ENCODE measurements at places on chromosomes 3 and 15.

DNA sequence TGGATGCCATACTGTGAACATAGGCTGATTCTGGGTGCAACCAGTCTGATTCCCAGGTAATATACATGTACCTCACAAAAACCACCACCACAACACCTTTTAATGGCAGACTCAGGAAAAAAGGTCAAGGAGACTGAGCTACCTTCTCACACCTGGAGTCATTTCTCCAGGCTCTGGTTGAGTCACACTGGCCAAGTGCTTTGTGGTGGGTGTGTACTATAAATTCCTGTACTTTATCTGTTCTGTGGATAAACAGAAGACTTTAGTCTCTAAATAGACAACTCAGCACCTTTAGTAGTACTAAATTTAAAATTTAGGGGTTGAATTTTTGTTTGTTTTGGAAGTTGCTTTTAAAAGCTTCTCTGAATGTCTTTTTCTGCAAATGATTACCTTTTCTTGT, 46.7 kb downstream of the TOP2B start:
- no peak for DNase-seq

GRCh38 chr3:29655015-29655747, 374.3 kb downstream of the RBMS3 start:
- DNase-seq = no peak

GRCh38 chr3:82378392-82378791, 616.9 kb upstream of the GBE1 start:
- no peak for DNase-seq

DNA sequence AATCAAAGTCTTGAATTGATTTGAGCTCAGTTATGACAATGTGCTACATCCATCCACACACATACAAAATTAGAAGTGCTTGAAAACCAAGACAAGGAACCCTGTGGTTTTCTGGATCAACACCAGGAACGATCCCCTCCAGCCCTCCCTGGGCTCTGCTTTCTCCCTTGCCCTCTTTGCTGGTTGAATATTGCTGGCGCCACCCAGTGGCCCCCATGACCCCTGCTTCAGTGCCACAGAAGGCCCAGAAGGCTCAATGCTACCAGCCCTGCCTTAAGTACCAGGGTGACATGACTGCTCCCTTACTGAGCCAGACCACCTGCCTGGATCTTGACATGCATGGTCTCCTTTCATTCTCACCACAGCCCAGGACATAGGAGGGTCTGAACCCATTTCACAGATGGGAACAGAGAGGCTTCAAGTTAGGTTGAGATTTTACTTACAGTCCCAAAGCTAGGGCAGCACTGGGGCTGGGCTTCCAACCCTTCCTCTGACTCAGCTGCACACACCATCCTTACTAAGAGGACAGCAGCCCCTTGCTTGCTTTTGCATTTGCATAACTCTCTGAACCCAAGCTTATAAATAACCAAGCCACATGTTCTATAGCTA, 15.0 kb downstream of the IL12A start:
- DNase-seq = no peak

DNA sequence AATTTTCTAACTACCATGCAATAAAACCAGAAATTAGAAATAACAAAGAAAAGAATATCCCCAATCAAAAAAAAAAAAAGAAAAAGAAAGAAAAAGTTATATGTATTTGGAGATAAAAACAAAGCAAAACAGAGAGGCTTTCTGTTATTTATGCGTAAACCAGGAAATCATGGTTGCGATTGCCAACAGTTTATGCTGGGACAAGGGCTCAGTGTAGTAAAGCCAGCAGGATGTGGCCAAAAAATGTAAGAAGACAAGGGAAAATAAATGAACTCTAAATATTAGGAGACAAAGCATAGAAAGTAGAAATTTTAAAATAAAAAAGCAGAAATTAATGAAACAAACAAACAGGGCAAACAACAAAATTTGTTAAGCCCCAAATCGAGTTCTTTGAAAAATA, 27.2 kb upstream of the GOLGA8J start:
- DNase-seq = no peak

- DNase-seq = no peak
Observed at GRCh38 chr15:31482122-31482922, 155.7 kb downstream of the KLF13 start.

GRCh38 chr3:108117241-108117775, 26.5 kb upstream of the CD47 start:
- DNase-seq = no peak

DNA sequence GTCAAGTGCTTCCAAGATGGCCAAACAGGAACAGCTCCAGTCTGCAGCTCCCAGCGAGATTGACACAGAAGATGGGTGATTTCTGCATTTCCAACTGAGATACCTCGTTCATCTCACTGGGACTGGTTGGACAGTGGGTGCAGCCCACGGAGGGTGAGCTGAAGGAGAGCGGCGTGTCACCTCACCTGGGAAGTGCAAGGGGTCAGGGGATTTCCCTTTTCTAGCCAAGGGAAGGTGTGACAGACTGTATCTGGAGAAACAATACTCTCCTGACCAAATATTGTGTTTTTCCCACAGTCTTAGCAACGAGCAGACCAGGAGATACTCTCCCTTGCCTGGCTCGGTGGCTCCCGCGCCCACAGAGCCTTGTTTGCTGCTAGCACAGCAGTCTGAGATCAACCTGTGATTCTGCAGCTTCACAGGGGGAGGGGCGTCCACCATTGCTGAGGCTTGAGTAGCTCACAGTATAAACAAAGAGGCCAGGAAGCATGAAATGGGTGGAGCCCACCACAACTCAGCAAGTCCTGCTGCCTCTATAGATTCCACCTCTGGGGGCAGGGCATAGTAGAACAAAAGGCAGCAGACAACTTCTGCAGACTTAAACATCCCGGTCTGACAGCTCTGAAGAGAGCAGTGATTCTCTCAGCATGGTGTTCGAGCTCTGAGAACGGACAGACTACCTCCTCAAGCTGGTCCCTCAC, 293.5 kb upstream of the SUCLG2 start:
- peak; percentile 23 for DNase-seq

DNA sequence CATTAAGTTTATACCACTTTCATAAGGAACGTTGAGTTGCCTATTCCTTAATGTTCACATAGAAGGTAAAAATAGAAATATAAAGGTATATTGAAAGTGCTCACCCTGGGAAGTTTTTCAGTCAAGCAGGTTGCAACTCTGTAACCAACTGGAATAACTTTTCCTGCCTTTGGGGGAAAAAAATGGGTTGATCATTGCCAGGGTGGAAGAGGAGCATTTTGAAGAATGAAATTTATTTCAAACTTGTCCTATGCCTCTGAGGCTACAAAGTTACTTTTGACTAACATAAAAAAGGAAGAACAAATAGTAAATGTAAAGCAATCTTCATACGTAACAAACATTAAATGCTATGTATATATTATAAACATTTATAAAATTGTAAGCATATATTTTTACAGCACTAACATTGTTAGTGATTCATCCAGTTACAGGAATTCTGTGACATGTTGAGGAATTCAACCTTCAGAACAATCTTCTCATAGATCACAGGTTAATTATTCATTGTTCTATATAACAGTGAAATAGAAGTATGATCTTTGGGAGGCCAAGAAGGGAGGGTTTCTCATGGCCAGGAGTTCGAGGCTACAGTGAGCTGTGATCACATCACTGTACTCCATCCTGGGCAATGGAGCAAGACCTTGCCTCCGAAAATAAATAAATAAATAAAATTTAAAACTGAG, 13.5 kb downstream of the EFHB start:
- no peak for DNase-seq

GRCh38 chr3:158571969-158572765, 1.2 kb downstream of the MLF1 start:
- DNase-seq = no peak

GRCh38 chr15:90877996-90878395, 6.3 kb upstream of the FES start:
- DNase-seq = no peak

GRCh38 chr3:76043746-76044145, 258.4 kb upstream of the ZNF717 start:
- no peak for DNase-seq

- no peak for DNase-seq
Observed at GRCh38 chr15:45821390-45821789, 186.6 kb downstream of the SQOR start.

DNA sequence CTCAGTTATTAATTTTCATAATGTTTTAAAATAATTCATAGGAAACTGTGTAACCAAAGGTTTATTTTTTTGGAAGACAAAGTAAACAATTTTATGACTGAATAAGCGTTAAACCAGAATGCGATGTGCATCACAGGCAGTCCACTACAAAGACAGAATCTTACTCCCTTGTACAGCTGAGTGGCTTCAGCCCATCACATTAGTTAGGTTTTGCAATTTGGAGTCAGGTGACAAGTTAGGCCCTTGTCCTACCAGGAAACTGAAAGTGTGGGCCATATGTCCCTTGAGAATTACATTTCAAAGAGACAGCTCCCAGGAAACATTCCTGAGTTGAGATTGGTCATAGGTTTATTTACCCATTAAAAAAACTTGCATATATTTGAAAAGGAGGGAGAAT, 156.3 kb downstream of the MEX3B start:
- no peak for DNase-seq

- DNase-seq = no peak
Observed at GRCh38 chr3:119409844-119410243, 53.6 kb downstream of the TMEM39A start.

GRCh38 chr15:74430510-74430951, 3.2 kb downstream of the SEMA7A start:
- no peak for DNase-seq

DNA sequence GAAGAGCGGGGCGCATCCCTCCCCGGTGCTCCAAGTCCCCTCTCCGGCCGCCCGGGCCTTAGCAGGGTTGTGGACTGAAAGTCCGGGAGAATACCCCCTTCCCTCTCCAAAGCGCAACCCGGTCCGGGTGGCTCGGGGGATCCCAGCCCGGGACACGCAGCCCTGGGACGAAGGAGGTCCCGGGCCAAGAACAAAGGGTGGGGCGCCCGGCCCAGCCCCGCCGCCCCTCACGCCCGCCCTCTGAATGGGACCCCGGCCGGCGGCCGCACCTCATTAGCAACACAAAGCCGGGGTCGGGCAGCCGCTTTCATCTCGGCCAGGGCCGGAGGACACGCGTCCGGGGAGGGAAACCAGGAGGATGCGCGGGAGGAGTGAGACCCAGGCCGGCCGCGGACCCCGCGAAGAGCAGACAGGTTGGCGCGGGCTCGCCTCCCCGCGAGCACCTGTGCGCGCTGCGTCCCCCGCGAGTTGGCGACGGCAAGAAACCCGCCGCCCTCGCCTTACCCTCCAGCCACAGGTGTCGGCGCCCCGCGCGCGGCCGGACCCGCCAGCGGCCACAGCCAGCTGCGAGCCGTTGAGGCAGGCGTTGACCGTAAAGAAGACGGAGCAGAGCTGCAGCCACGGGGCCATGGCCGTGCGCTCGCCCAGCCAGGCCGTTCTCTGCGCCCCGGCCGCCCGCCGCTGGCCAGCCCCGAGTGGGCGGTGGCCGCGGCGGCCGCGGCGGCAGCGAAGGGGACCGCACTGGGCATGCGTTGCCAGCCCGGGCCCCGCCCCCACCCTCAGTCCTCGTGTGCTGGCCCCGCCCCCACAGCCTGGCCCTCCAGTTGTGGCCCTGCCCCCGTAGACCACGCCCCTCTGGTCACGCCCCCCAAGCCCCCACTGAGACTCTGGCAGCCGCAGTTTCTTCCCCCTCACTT, at the start of gene IL17RD:
Gene IL17RD, minus strand, starts transcription at position 697 of the 917 bp plus-strand sequence. Its CDS starts 67 bp downstream, at position 630.
- DNase-seq = peak; percentile 39

GRCh38 chr15:91635641-91636040, 217.9 kb upstream of the SLCO3A1 start:
- DNase-seq = no peak

GRCh38 chr3:120559242-120560061, 36.7 kb upstream of the NDUFB4 start:
- DNase-seq = no peak

- no peak for DNase-seq
Observed at GRCh38 chr3:27939940-27940339, 217.8 kb upstream of the EOMES start.

- DNase-seq = no peak
Observed at GRCh38 chr3:193301433-193301832, 60.4 kb downstream of the PLAAT1 start.

GRCh38 chr3:102163039-102163817, 271.6 kb upstream of the ZPLD1 start:
- no peak for DNase-seq

DNA sequence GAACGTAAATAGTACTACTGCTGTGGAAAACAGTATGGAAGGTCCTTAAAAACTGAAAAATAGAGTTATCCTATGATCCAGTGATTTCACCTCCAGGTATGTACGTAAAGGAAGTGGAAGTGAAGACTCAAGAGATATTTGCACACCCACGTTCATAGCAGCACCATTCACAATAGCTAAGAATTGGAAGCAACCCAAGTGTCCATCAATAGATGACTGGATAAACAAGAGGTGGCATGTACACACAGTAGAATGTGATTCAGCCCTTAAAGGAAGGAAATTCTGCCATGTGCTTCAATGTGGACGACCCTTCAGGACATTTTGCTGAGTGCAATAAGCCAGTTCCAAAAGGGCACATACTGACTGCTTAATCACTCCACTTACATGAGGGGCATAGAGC, 188.3 kb downstream of the APBA2 start:
- no peak for DNase-seq

DNA sequence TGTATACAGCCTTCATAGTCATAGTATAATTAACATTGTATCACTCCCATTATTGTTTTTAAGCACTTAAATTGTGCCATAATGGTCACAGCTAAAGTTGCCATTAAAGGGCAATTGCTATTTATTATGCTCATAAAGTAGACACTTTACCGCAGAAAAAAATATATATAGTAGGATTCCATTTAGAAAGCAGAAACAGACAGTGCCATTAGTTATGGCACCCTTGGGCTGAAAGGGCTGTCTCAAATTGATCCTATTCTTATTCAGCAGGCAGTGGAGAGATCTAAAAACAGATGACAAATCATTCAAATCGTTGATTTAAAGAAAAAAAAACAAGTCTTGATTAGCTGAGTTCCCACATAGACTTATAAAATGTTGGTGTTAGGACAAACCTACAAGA, 514.2 kb upstream of the ROBO2 start:
- DNase-seq = no peak

- DNase-seq = no peak
Observed at GRCh38 chr3:64254443-64254842, 29.2 kb upstream of the PRICKLE2 start.

- no peak for DNase-seq
Observed at GRCh38 chr3:70249509-70250160, 62.8 kb downstream of the MDFIC2 start.

DNA sequence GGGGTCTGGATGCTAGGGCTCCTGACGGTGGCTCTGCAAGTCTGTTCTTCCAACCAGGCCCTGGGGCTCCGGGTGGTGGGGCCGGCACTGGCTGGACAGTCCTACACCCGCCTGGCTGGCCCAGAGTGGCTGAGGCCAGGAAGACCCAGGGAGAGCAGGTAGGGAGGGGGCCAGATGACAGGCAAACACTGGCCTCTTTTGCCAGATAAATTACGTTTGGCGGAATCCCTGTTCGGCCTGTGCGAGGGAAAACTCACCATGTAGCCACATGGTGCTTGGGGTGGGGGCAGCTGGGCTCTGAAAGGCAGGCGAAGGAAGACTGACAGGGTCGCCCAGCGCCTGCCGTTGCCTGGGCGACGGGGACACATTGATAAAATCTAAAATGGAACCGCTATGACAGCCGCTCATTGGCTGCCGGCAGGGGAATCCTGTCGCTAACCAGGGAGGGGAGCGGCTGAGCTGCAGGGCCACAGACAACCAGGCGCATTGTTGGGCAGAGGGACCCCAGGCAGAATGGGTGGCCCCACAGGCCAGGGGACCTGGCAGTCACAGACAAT, 30.4 kb downstream of the IQSEC1 start:
- DNase-seq = no peak

Measured in T-helper 17 cell (primary cell).